Posterior vena cava (tissue), 2 donors: ENCODE measurements at places on chromosomes 7 and 10. TPM values are rescaled to one million over a fixed set of nuclear protein-coding genes. Genes with fewer than 3 reads are reported as not detected.

DNA sequence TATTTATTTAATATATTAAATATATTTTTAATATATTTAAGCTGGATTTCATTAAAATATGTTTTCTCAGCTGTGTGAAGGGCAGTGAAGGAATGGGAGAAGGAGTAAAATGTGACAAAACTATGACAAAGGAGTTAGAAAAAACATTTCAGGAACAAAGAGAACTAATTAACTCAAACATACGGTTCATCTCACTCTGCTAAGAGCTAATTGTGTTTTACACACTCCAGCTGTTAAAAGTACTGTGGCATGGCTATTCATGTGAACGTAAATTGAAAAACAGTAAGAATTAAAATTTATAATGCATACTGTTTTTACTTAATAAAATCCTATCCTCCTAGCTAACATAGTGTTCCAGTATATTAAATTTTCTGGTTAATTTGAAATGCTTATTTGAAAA lies 262.5 kb upstream of the GNAI1 start:
- no peak for DNase-seq

The NEUROG3 gene
- total RNA-seq: not detected

The HTR7 gene
- 0.83 TPM for total RNA-seq

GRCh38 chr7:20795881-20796280 lies 9.2 kb upstream of the SP8 start:
- DNase-seq: no peak
